CD8-positive, alpha-beta T cell (primary cell): ENCODE measurements at places on chromosomes 7 and 10.

- DNase-seq: no peak
These were observed 1.6 kb upstream of the LYZL2 start for GRCh38 chr10:30631188-30631587.

GRCh38 chr10:62467527-62467926 lies 93.4 kb downstream of the ZNF365 start:
- DNase-seq: no peak

DNA sequence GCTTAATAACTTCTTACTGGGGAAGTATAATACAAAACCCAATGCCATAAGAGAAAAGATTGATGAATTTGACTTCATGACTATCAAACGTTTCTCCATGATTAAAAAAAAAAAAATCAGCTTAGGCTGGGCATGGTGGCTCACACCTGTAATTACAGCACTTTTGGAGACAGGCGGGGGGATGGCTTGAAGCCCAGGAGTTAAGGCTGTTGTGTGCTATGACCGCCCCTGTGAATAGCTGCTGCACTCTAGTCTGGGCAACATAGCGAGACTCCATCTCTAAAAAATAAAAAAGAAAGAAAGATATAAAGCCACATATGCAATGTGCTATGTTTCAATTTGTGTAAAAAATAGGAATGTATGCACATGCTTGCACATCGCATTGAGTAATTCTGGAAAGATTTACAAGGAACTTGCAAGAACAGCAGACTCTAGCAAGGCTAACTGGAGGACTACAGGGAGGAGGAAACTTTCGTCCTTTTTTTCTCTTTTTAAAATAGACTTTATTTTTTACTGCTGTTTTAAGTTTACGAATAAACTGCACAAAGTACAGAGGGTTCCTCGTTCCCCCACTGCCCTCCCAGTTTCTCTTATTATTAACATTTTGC lies 10.3 kb upstream of the RARRES2 start:
- no peak for DNase-seq

- DNase-seq: no peak
These were observed 3.1 kb upstream of the ADAM12 start for GRCh38 chr10:126391192-126391885.

DNA sequence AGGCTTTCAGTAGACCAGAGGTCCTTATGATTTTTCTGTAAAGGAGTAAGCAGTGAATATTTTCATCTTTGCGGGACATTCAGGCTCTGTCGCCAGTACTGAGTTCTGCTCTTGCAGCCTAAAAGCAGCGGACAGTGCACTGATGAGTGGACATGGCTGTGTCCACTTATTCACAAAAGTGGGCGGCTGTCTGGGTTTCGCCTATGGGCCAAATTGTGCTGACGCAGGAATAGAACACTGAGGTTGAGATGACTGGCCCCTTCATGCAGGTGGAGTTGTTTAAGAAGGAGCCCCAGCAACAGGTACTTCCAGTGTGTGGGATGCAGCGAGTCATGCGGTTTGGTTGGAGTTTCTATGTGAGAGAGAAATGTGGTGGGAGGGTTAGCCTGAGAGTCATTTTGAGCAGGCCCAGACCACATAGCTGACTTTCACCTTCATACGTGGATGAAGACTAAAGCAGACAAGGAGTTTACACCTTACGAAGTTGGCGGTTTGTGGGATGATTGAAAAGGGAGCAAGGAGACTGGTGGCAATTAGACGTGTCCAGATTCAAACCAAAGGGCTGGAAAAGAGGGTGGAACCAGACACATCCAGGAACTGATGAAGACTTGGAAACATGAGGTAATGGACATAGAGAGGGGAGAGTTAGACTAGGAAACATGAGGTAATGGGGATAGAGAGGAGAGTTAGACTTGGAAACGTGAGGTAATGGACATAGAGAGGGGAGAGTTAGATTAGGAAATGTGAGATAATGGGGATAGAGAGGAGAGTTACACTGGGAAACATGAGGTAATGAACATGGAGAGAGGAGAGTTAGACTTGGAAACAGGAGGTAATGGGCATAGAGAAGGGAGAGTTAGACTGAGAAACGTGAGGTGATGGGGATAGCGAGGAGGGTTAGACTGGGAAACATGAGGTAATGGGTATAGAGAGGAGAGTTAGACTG lies 38.2 kb downstream of the WDR37 start:
- no peak for DNase-seq

DNA sequence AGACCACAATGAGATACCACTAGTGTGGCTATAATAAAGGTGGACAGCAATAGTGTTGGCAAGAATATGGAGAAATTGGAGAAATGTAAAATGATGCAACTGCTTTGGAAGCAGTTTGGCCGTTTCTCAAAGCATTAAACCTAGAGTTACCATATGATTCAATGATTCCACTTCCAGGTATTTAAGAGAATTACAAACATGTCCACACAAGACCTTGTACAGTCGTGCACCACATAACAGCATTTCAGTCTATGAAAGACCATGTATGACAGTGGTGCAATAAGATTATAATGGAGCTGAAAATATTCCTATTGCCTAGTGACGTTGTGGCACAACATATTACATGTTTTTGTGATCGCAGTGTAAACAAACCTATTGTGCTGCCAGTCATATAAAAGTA lies 29.6 kb downstream of the CCDC172 start:
- no peak for DNase-seq

DNA sequence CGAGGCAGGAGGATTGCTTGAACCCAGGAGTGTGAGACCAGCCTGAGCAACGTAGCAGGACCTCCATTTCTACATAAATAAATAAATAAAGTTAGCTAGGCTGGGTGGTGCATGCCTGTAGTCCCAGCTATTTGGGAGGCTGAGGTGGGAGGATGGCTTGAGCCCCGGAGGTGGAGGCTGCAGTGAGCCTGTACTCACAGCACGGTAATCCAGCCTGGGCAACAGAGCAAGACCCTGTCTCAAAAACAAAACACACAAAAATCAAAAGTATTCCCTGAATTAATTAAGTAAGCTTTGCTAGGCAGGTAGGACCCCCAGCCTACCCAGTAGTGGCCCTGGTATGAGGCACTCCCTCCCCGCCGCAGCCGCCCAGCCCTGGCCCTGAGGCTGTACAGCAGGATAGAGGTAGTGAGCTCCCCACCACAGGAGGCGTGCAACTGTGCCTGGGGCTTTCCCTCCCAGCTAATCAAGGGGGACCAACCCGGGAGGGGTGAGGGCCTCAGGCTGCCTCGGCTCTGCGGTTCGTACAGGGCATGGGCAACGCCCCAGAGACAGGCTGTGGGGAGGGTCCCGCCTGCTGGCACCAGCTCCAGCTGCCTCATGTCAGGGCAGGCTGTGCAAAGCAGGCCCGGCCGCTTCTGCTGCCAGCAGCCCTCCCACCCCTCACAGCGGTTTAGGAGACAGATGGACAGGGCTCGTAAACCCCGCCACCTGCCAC lies 1.0 kb upstream of the CYP2W1 start:
- no peak for DNase-seq

DNA sequence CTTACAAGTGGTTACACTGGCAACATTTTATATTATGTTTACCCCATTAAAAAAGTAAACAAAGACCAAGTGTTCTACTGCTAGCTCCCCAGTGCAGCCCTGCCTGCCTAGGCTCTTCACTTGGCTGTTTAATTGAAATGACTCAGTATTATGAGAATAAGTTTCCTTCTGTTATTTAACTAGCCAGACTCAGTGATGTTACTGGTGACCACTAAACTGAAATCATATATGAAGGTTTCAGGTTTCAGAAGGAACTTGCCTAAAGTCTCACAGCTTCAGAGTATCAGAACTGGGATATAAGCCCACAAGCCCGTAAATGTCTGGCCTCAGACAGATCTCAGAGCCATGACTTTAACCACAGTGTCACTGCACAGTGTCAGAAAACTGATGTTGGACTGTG lies 66.8 kb upstream of the EXOC4 start:
- DNase-seq: no peak

DNA sequence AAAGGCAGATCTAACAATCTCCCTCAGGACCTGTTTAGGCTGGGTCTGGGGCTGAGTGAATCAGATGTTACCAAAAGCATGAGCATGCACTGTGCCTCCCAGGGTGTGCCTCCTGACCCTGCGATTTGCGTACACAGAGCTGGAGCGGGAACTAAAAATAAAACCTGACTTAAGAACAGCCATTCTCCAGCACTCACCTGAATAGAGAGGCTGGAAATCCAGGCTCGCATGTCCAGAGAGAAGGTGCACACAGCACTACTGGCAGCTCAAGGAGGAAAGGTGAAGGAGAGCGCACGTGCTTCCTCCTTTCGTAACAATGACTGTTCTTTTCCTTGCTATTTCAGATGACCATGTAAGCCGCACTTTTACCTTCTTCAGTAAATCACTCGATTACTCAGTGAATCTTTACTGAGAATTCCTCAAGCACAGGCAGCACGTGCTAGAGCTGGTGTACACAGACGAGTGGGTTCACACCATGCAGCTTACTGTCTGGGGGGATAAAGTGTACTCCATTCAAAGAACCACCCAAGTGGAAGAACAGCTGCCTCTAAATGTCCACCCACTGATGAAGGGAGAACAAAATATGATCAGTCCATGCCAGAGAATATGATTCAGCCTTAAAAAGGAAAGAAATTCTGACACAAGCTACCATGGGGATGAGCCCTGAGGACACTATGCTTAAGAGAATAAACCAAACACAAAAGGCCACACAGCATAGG lies 45.6 kb downstream of the SFMBT2 start:
- DNase-seq: no peak

GRCh38 chr7:100884736-100885439 lies 4.6 kb downstream of the UFSP1 start:
- DNase-seq: no peak

- DNase-seq: no peak
These were observed 504.9 kb upstream of the MGMT start for GRCh38 chr10:128962182-128962581.

GRCh38 chr10:79444199-79445119 lies 965 bp downstream of the ZCCHC24 start:
- DNase-seq: peak; percentile 74

DNA sequence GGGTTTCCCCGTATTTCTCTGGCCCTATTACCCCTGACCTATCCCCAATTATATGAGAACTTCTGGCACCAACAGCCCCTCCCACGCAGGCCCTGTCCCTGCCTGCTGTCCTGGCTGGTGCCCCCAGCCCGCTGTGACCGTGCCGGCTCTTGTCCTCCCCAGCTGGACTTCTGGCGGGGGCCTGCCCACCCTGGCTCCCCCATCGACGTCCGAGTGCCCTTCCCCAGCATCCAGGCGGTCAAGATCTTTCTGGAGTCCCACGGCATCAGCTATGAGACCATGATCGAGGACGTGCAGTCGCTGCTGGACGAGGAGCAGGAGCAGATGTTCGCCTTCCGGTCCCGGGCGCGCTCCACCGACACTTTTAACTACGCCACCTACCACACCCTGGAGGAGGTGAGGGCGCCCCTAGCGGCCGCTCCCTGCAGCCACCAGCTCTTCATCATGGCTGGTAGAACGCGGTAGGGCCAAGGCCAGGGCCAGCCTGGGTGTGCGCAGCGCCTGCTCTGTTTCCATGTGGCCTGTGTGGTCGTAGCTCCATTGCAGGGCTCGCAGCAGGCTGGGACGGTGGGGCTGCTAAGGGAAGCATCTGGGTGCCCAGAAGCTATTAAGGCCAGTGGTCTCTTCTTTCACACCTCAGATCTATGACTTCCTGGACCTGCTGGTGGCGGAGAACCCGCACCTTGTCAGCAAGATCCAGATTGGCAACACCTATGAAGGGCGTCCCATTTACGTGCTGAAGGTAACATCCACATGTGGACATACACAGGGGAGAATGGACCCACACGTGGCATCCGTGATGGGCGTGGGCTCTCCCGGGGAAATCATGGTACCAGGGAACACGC lies 1.4 kb downstream of the CPA1 start:
- no peak for DNase-seq

- no peak for DNase-seq
These were observed 80.7 kb upstream of the NANOS1 start for GRCh38 chr10:118948786-118949185.

- DNase-seq: no peak
These were observed 132.6 kb downstream of the TEX36 start for GRCh38 chr10:125550362-125550761.

GRCh38 chr10:93715345-93715744 lies 13.0 kb upstream of the FRA10AC1 start:
- no peak for DNase-seq

DNA sequence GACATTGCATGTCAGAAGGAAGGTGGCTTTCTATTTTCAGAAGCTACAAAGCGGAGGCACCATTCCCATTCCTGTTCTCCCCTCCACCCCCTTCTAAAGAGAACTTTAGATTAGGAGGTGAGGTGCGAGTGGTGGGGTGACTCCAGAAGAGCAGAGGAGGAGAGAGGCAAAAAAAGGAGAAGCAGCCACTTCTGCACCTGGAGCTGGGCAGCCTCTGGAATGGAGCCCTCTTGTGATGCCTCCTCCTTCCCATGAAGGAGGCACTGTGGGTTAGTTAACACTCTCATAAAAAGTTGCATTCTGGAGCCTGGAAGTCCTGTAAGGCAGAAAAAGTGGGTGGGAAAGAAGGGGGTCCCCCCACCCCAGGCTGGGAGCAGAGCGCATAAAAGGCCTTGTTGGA lies 4.8 kb downstream of the PTF1A start:
- DNase-seq: no peak

- no peak for DNase-seq
These were observed 95.8 kb upstream of the STRIP2 start for GRCh38 chr7:129338450-129338849.

DNA sequence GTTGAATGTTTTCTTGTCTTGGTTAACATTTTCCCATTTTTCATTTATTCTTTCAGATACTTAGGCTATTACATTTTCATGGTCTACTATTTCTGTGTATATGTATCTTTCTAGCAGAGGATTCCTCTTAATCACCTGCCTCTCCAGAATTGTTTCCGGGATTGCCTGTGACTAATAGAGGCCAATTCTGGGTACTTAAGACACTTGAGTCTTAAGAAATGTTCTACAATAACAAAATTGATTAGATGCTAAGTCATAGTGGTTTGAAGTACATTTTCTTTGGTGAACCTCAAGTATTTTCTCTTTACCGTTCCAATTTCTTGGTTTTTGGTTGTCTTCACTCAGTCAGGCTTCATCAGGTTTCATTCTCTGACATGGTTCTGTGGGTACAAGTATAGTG lies 26.4 kb downstream of the BBS9 start:
- no peak for DNase-seq

DNA sequence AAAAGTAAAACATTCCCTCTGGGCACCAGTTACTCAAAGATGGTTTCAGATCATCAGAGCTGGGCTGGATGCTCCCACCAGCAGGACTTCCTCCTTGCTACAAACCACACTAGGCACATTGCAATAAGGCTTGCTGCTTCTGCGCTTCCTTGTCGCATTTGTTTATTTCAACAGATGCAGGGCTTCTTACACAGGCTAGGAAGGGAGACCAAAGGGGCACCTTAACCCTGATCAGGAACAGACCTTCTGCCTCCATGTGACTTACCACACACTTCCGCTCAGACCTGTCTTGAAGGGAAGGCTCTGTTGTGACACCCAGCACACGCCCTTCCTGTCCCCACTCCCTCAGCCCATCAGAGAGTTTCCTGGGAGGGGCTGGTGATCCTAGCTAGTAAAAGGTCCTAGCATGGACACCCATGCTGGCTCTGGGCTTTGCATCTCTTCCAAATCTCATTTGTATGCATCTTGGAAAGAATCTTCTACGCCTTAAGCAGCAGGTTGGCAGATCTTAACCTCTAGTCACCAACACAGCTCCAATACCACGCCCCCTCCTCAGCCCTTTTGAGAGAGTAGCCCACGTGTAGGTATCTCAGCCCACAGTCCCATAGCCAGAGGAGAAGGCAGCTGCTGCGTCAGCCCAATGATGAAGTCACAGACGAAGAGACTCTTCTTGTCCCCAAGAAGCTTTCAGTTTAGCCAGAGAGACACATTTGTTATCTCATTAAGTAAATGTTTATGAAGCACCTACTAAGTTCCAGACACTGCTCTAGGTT lies 47.1 kb upstream of the SVIL start:
- DNase-seq: peak; percentile 80
